CD4-positive, alpha-beta T cell (primary cell): ENCODE measurements at places on chromosomes 12 and 14.

DNA sequence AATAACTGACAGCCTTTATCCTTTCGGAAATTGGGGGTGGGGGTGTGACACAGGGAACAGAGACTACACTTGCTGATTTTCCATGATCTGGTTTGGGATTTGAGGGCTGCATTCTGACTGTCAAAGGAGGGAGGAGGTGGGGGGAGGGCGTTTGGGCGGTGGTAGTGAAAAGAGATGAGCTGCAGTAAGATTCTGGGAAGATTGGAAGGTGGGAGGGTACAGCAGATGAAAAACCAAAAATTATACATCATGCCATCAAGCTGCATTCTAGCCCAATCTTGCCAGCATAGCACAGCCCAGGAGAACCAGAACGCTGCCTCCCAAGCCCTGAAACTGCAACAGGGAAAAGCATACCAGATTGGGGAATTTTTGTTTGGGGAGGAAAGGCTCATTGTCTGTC is 2.4 kb downstream of the RND1 start:
- no peaks in the 10 kb centered on the region for H3K36me3 ChIP-seq
- peaks cover 23% of the 10 kb centered on the region for H3K4me1 ChIP-seq
- no peak overlapping the region for H3K4me3 ChIP-seq
- DNase-seq, result no peak

GRCh38 chr14:71560751-71561150 is 371.5 kb upstream of the RGS6 start:
- no peaks in the 10 kb centered on the region for H3K27me3 ChIP-seq
- H3K4me3 ChIP-seq, result no peak overlapping the region
- no peak overlapping the region for H3K27ac ChIP-seq
- H3K36me3 ChIP-seq, result no peaks in the 10 kb centered on the region
- DNase-seq, result no peak

GRCh38 chr12:68868043-68868790 is 60.2 kb downstream of the MDM2 start:
- H3K4me3 ChIP-seq, result no peak overlapping the region
- no peaks in the 10 kb centered on the region for H3K4me1 ChIP-seq
- H3K36me3 ChIP-seq, result no peaks in the 10 kb centered on the region
- no peak overlapping the region for H3K27ac ChIP-seq
- DNase-seq, result no peak

- H3K27ac ChIP-seq, result no peak overlapping the region
- no peak overlapping the region for H3K4me3 ChIP-seq
- H3K36me3 ChIP-seq, result peaks cover 2% of the 10 kb centered on the region
- DNase-seq, result no peak
Observed at GRCh38 chr12:1355396-1355795, 239.0 kb downstream of the FBXL14 start.

- no peak overlapping the region for H3K4me3 ChIP-seq
- H3K27ac ChIP-seq, result no peak overlapping the region
- no peak for DNase-seq
Observed at GRCh38 chr14:82398256-82398655, 864.6 kb upstream of the SEL1L start.

DNA sequence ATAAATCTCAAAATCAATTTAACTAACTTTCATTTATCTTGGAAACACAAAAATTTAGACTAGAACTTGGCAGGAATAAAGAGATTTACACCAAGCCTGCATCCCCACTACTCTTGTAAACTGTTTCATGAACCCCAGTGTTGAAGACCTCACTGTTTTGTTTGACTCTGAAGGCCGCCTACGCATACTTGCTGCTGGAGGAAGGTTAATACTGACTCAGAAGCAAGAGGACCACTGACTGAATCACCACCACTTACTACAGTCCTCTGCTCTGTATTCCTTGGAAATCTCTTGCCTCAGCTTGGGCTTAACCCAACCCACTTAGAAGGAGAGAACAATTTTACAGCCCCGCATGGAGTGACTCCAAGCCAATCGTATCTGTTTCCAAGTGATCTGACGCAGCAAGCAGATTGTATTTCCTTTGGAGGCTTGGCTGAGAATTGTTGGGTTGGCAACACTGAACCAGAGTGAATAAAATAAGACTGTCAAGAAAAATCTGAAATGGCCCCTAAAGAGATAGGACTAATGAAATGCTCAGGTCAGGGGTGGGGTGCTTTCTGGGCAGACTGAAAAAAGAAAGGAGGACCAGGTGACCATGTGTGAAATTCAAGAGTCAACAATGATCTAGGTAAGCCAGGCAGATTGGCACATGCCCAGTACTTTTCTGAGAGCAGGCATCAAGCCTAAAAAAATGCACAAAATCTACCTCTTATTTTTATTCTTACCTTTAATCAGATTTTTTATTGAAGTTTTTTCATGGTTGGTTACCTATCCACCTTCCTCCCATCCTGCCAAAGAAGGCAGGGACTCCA is 248.6 kb downstream of the ZFP36L1 start:
- no peaks in the 10 kb centered on the region for H3K36me3 ChIP-seq
- no peaks in the 10 kb centered on the region for H3K4me1 ChIP-seq
- no peak overlapping the region for H3K4me3 ChIP-seq
- no peaks in the 10 kb centered on the region for H3K27me3 ChIP-seq
- no peak for DNase-seq

DNA sequence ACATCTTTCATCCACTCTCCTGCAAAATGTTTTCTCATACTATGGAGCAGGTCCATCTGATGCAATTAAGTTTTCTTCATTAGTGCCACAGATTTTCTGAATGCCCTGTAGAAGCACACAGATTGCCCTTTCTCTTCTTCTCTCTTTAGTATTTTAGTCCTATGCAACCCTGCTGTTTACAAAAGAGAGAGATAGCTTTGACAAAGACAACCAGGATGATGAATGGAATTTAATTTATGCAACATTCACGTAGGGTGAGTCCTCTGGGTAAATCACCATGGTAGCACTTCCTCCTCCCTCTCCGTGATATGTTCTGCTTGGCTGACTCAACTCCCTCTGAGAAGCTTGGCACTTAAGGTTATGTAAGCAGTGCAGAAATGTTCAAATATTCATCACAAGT is 400.9 kb upstream of the PDE3A start:
- H3K36me3 ChIP-seq, result no peaks in the 10 kb centered on the region
- no peaks in the 10 kb centered on the region for H3K4me1 ChIP-seq
- no peak overlapping the region for H3K27ac ChIP-seq

GRCh38 chr12:76856018-76856644 is 22.7 kb downstream of the CSRP2 start:
- no peaks in the 10 kb centered on the region for H3K4me1 ChIP-seq
- H3K27me3 ChIP-seq, result no peaks in the 10 kb centered on the region
- peaks cover 7% of the 10 kb centered on the region for H3K36me3 ChIP-seq
- no peak for DNase-seq
- no peak overlapping the region for H3K27ac ChIP-seq
- no peak overlapping the region for H3K4me3 ChIP-seq

GRCh38 chr12:69024413-69024812 is 91.4 kb upstream of the CPM start:
- no peaks in the 10 kb centered on the region for H3K36me3 ChIP-seq
- DNase-seq, result no peak
- no peaks in the 10 kb centered on the region for H3K4me1 ChIP-seq
- no peak overlapping the region for H3K4me3 ChIP-seq

DNA sequence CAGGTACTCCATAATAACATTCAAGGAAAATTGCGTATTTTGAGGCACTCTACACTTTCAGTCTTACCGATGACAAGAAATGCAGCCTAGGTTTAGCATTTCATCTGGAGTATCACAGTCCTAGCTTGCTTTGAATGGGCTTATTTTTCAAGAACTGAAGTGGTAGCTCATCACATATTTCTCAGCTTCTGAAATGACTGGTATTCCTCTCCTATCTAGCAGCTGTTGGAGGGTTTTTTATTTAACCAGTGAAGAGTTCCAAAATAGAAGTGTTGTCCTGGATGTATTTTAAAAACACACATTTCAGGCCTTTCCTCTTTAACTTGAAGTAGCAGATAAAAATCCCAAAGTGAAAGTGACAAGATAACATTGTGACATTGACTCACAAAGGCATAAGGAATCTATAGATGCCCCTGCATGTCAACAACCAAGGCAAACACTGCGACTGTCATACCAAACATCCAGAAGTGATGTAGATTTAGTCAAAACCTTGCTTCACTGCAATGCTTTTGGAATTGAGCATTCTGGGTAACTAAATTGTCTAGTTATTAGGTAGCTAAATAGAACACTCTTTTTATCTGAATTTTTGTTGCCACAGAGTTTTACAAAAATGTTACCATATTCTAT is 182.2 kb upstream of the FBXO33 start:
- H3K27ac ChIP-seq, result no peak overlapping the region
- H3K27me3 ChIP-seq, result no peaks in the 10 kb centered on the region
- H3K4me3 ChIP-seq, result no peak overlapping the region
- no peaks in the 10 kb centered on the region for H3K4me1 ChIP-seq

DNA sequence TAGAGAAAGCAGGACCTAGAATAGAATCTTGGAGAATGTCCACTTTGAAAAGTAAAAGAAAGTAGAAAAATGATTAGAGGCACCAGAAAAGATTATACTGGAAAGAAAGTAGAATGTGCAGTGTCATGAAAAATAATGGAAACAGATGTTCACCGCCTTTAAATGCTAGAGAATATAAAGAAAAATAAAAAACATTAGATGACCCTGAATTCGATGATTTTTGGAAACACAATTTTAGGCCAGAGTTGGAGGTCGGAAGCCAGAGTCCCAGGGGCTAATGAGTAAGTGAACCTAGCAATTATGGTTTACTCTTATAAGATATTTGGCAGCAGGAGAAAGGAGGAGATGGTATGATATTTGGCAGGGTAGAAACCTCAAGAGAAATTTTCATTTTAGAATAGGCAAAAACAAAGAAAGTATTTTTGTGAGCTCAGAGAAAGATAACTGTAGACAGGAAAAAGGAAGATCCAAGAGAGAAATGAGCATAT is 37.7 kb downstream of the GYS2 start:
- no peak overlapping the region for H3K4me3 ChIP-seq
- no peaks in the 10 kb centered on the region for H3K4me1 ChIP-seq
- no peak for DNase-seq
- H3K27me3 ChIP-seq, result no peaks in the 10 kb centered on the region

- H3K27ac ChIP-seq, result no peak overlapping the region
- H3K4me1 ChIP-seq, result no peaks in the 10 kb centered on the region
- H3K4me3 ChIP-seq, result no peak overlapping the region
- no peak for DNase-seq
- no peaks in the 10 kb centered on the region for H3K27me3 ChIP-seq
Observed at GRCh38 chr14:58562141-58562540, 75.6 kb upstream of the DACT1 start.

DNA sequence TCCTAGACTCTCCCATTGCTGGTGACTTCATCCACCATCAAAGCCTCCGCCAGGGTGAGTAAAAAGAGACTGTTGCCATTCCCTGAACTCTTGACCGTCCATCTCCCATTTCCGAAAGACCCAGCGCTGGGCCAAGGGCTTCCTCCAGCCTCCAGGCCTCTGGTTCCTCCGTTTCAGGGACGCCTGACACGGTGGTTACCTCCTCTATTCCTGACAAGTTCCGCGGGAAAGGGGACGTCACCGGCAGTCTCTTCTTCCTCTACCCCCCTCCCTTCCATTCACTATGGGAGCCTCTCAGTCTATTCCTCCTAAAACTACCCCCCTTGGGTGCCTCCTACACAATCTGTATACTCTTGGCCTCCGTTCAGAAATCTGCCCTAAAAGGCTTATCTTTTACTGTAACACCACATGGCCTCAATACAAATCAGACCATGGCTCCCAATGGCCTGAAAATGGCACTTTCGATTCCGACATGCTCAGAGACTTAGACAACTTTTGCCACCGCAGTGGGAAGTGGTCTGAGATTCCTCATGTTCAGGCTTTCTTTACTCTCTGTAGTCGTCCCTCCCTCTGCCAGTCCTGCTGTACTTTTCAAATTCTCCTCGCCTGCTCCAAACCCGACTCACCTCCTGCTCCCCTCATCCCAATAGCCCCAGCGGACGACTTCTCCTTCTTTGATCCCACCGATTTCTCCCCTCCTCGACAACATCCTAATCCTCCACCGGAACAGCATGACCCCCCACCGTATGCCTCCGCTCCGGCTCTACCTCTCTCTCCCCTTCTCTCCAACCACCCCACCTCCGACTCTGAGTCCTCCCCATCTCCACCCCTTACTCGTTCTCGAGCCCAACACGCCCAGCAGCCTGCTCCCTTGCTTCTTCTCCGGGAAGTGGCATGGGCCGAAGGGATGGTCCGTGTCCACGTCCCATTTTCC is 70.4 kb downstream of the MOK start:
- H3K4me1 ChIP-seq, result peaks cover 6% of the 10 kb centered on the region
- no peak overlapping the region for H3K4me3 ChIP-seq
- H3K27me3 ChIP-seq, result peaks cover 4% of the 10 kb centered on the region

- H3K4me3 ChIP-seq, result peak overlapping the region; percentile 17
- peak overlapping the region; percentile 7 for H3K27ac ChIP-seq
- H3K27me3 ChIP-seq, result no peaks in the 10 kb centered on the region
- H3K36me3 ChIP-seq, result peaks cover 5% of the 10 kb centered on the region
- peaks cover 57% of the 10 kb centered on the region for H3K4me1 ChIP-seq
Observed at GRCh38 chr12:110561471-110562201, 21.5 kb downstream of the PPTC7 start.

GRCh38 chr12:63319386-63319785 is 168.4 kb upstream of the AVPR1A start:
- H3K4me3 ChIP-seq, result no peak overlapping the region
- no peak overlapping the region for H3K27ac ChIP-seq
- H3K27me3 ChIP-seq, result no peaks in the 10 kb centered on the region
- no peaks in the 10 kb centered on the region for H3K36me3 ChIP-seq
- DNase-seq, result no peak
- no peaks in the 10 kb centered on the region for H3K4me1 ChIP-seq

- no peaks in the 10 kb centered on the region for H3K4me1 ChIP-seq
- DNase-seq, result no peak
- H3K36me3 ChIP-seq, result no peaks in the 10 kb centered on the region
Observed at GRCh38 chr12:5489760-5490406, 58.0 kb downstream of the NTF3 start.

DNA sequence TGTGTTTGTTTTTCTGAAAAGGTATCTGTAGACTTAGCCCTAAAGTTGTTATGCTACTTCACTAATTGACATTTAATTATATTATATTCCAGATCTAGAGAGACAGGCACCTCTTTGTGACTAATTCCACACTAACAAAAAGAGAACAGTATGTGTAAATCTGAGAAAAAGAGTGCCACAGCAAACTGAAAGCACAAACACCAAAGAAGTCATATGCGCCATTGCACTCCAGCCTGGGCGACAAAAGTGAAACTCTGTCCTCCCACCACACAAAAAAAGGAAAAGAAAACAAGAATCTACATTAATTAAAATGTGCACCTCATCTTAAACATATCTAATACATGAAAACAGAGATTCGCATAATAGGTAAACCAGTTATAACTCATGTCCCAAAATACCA is 4.4 kb upstream of the CSRNP2 start:
- DNase-seq, result no peak
- peaks cover 4% of the 10 kb centered on the region for H3K36me3 ChIP-seq
- no peak overlapping the region for H3K4me3 ChIP-seq
- no peaks in the 10 kb centered on the region for H3K27me3 ChIP-seq
- peaks cover 9% of the 10 kb centered on the region for H3K4me1 ChIP-seq

DNA sequence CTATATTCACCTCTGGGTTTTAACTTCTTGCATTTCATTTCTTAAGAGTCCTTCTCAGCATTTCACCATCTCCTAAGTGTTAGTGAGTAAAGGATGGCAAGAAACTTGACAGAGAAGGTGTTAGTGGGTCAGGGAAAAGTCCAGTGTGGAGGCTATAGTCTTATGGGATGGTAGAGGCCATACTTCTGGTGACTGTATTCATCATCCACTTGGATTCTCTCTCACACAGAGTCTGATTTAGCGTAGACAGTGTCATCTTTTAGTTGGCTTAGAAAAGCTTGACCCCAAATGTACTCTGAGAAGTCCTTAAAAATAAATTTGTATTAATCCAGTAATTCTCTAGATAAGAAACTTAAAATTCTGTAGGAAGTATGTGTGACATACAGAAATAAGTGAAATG is 232.4 kb upstream of the FBXO33 start:
- no peak for DNase-seq
- H3K27ac ChIP-seq, result no peak overlapping the region
- no peaks in the 10 kb centered on the region for H3K36me3 ChIP-seq
- no peaks in the 10 kb centered on the region for H3K27me3 ChIP-seq
- H3K4me1 ChIP-seq, result no peaks in the 10 kb centered on the region
